ENCODE measurements at places on chromosomes 5 and 9. TPM values are rescaled to one million over a fixed set of nuclear protein-coding genes. Genes with fewer than 3 reads are reported as not detected.

GRCh38 chr5:39422728-39423285 lies 2.0 kb downstream of the DAB2 start:
- H3K27me3 ChIP-seq: peaks cover 28% of the 10 kb centered on the region
- H3K27ac ChIP-seq: no peak overlapping the region
- H3K36me3 ChIP-seq: no peaks in the 10 kb centered on the region
- H3K4me3 ChIP-seq: no peak overlapping the region
- H3K4me1 ChIP-seq: peaks cover 14% of the 10 kb centered on the region

DNA sequence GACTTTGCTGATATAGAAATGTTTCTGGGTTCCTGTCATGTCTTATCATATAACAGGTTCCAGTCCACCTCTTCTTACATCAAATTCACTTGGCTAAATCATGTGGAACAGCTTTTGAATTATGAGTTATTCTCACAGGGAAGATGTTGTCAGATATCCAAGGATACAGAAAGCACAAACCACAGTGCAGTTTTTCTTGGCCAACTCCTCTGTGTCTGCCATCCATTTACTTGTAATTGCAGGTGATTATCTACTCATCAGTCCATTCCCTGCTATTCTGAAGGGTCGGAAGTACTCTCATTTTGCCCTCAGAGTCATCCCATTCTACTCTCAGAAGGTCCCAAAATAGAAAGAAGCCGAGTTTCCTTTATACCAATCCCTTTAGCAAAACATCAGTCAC lies 10.0 kb downstream of the MARCHF11 start:
- no peak for DNase-seq
- H3K36me3 ChIP-seq: no peaks in the 10 kb centered on the region
- H3K4me1 ChIP-seq: no peaks in the 10 kb centered on the region
- no peak overlapping the region for H3K4me3 ChIP-seq

GRCh38 chr5:175697846-175698245 lies 40.0 kb downstream of the HRH2 start:
- no peak overlapping the region for H3K4me3 ChIP-seq
- no peak overlapping the region for H3K27ac ChIP-seq
- peaks cover 8% of the 10 kb centered on the region for H3K36me3 ChIP-seq
- H3K4me1 ChIP-seq: peaks cover 6% of the 10 kb centered on the region
- DNase-seq: no peak
- H3K27me3 ChIP-seq: no peaks in the 10 kb centered on the region

DNA sequence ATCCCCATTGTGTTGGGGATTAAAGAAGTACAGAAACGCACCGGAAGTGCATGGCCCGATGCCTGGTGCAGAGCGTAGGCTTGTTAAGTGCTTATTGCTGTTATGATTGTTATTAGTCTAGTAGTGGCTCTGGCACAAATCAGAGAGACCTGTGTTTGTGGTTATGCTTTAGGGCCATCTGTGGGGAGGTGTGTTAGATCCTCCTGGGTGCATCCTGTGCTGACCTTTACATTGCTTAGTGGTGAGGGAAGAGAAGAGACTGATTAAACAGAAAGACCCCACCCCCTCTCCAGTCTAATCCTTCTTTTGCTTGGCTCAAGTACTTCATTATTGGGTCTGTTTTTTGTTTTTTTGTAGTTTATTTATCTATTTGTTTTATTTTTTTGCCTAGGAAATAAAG lies 112.7 kb upstream of the SPRY4 start:
- peaks cover 37% of the 10 kb centered on the region for H3K4me1 ChIP-seq
- peaks cover 37% of the 10 kb centered on the region for H3K27me3 ChIP-seq
- no peak for DNase-seq
- H3K36me3 ChIP-seq: no peaks in the 10 kb centered on the region
- no peak overlapping the region for H3K4me3 ChIP-seq

DNA sequence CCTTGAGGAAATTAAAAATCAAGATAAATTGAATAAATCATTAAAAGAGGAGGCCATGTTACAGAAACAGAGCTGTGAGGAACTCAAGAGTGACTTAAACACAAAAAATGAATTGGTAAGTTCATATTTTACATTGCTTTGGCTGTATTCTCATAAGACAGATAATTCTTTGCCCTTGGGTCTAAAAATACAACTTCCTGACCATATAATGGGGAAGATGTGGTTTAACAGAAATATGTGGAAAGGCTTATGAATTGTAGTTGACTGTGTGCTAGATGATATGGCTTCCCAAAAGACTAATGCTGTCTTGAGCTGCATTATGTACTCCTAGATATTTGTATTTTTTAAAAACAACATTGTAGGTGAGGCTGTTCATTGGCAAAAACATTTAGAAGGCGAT lies 33.1 kb downstream of the CNTRL start:
- H3K4me3 ChIP-seq: no peak overlapping the region
- DNase-seq: no peak
- peaks cover 21% of the 10 kb centered on the region for H3K4me1 ChIP-seq
- H3K27ac ChIP-seq: no peak overlapping the region

DNA sequence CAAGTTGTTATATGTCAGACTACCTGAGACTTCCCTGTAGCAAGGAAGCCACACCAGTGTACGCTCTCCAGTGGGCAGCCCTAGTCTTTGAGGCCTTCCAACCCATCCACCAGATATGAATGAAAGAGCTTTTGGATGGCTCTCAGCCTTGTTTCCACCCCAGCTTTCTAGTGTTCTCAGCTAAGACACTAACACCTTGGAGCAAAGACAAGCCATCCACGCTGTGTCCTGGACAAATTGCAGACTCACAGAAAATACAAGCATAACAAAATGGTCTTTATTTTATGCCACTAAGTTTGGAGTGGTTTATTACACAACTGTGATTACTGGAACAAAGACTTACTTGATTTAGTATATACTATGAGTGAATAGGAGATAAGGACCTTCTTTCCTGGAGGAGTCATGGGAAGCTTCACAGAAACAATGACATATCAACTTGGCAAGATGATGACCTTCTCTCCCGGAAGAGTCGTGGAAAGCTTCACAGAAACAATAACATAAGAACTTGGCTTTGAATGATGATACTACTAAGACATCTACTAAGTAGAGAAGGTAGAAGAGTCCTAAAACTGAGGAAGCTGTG lies 134.0 kb upstream of the VCAN start:
- no peak for DNase-seq
- no peaks in the 10 kb centered on the region for H3K36me3 ChIP-seq
- H3K27me3 ChIP-seq: no peaks in the 10 kb centered on the region
- H3K4me1 ChIP-seq: peaks cover 6% of the 10 kb centered on the region
- H3K27ac ChIP-seq: no peak overlapping the region
- H3K4me3 ChIP-seq: no peak overlapping the region

DNA sequence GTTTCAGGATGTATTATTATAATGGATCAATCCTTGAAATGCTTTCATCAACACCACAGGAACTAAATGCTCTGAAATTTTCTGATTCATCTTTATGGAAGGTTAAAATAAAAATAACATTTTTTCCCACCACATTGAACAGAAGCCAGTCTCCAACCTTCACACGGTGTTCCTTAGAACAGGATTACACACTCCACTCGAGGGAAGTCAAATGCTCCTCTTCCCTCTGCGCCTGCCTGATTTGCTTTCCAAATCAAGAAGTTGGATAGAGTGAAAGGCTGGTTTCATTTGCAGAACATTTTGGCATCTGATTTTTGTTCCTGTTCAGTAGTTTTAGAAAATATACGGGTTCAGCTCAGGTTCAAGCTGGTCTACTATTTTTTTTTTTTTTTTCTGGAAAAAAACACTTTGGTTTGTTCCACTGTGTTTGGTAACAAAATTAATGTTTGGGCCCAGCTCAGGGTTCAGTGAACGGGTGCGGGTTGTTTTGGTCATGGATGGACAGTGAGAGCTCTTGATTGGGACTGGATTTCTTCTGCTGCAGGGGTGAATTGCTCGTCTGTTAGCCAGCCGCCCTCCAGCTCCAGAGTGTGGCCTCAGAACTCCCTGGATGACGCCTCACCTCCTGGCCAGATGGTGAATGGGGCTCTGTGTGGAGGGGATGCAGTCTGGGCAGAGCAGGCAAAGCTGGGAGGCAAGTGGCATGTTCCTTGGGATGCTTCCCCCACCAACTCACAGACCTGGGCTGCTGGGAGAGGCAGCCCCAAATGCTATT lies 82.4 kb upstream of the STC2 start:
- no peak overlapping the region for H3K27ac ChIP-seq
- H3K27me3 ChIP-seq: peaks cover 21% of the 10 kb centered on the region
- H3K4me1 ChIP-seq: no peaks in the 10 kb centered on the region
- H3K36me3 ChIP-seq: no peaks in the 10 kb centered on the region
- no peak for DNase-seq
- H3K4me3 ChIP-seq: no peak overlapping the region

DNA sequence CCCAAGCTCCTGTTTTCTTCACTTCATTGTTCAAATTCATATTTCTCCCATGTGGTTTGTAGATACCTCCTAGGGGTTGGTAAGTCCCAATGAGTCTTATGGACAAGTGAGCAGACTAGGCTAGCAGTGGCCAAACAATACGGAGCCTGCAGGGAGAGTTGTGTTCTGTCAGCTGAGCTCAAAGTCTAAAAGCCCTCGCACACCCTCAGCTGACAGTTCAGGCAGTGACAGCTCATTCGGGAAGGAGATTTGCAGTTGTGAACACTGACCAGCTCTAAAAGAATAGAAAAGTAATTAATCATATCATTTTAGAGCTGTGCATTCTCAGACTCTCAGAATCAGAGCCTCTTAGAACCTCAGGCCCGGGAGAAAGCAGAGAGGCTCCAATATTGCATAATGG lies 95.1 kb downstream of the SH3TC2 start:
- DNase-seq: no peak
- no peaks in the 10 kb centered on the region for H3K36me3 ChIP-seq
- no peak overlapping the region for H3K27ac ChIP-seq
- no peak overlapping the region for H3K4me3 ChIP-seq

DNA sequence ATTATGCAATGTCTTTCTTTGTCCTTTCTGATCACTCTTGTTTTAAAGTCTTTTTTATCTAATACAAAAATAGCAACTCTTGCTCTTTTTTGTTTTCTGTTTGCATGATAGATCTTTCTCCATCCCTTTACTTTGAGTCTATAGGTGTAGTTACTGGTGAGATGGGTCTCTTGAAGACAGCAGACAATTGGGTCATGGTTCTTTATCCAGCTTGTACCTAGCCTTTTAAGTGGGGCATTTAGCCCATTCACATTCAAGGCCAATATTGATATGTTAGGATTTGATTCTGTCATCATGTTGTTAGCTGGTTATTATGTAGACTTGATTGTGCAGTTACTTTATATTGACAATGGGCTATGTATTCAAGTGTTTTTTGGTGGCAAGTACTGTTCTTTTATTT lies 245.9 kb upstream of the TARS1 start:
- H3K27me3 ChIP-seq: no peaks in the 10 kb centered on the region
- no peaks in the 10 kb centered on the region for H3K4me1 ChIP-seq
- no peak overlapping the region for H3K27ac ChIP-seq
- DNase-seq: no peak
- no peaks in the 10 kb centered on the region for H3K36me3 ChIP-seq

GRCh38 chr5:145793574-145793973 lies 41.6 kb downstream of the PRELID2 start:
- no peak overlapping the region for H3K27ac ChIP-seq
- peaks cover 9% of the 10 kb centered on the region for H3K36me3 ChIP-seq
- no peak for DNase-seq
- no peaks in the 10 kb centered on the region for H3K27me3 ChIP-seq

DNA sequence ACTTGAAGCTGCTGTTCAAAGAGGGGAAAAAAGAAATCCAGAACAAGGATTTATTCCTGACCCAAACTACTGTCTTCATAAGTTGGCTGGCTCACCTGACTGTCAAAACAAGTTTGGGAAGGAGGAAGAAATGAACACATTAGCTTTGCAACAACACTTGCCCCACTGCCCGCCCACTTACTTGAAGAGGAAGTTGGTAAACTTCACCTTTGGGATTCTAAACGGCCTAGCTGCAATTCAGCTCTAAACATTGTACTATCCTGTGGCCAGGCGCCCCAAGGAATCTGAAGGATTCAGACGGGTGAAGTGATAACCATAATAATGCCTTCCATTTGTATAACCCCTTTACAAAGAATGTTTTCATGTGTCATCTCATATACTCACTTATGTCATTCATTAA lies 199.4 kb downstream of the ARRDC3 start:
- no peak for DNase-seq
- no peaks in the 10 kb centered on the region for H3K36me3 ChIP-seq
- no peaks in the 10 kb centered on the region for H3K27me3 ChIP-seq
- H3K27ac ChIP-seq: peak overlapping the region; percentile 20
- peak overlapping the region; percentile 82 for H3K4me3 ChIP-seq

DNA sequence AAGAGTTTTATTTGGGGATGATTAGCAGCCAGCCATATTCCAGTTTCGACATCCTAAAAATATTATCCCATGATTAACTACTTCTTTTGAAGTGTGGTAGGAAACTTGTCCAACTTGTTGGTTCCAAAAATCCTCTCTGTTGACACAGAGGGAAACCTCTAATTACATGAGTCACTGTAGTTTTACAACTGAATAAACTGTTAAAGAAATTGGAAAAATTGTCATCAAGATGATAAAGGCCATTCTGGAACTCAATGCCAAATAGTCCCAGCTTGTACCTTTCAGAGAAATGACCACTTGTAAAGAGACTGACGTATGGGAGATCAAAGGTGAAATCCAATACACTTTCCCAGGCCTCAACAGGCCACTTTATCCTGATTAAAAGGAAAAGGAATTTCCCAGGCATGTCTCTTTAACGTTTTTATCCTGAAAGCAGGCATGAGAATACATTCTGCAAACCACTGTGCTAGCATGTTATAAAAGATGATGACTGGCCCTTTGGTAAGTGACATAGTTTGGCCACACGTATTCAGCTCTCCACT lies 261.6 kb downstream of the GLIS3 start:
- no peak overlapping the region for H3K4me3 ChIP-seq
- H3K27me3 ChIP-seq: no peaks in the 10 kb centered on the region
- DNase-seq: no peak
- no peaks in the 10 kb centered on the region for H3K36me3 ChIP-seq

- no peak overlapping the region for H3K4me3 ChIP-seq
- no peak overlapping the region for H3K27ac ChIP-seq
- H3K4me1 ChIP-seq: no peaks in the 10 kb centered on the region
- H3K36me3 ChIP-seq: no peaks in the 10 kb centered on the region
- peaks cover 24% of the 10 kb centered on the region for H3K27me3 ChIP-seq
These were observed 4.9 kb upstream of the KIF4B start for GRCh38 chr5:155008669-155009068.

EIF4E1B gene
- not detected for polyA plus RNA-seq

RIOK2 gene
- polyA plus RNA-seq: 9.8 TPM
